AG04449 (cell line): ENCODE measurements at places on chromosomes 11 and 22.

DNA sequence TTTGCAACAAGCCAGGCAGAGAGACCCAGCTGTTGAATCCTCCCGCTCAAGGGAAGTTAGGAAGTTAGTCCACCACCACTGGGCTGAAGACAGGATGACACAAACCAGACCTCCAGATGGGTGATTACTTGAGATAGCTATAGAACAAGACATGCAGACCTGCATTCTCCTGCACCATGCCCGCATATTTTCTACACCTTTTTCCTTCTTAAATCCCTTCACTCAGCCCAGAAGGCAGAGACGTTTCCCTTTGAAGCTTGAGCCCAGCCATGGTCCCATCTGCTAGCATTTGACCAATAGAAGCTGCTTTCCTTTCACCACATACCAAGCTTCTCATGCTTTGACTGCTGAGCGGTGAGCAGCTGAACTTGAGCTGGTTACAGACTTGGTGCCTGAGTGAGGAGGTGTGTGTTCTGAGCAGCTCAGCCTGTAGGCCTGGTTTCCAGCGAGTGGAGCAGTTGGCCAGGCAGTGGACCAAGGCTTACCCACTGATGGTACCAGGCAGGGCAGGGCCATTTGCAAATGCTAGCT, 29.2 kb upstream of the CBX6 start:
- DNase-seq, result no peak

- no peak for DNase-seq
Observed at GRCh38 chr11:60658409-60658808, 41.0 kb upstream of the MS4A8 start.

- no peak for DNase-seq
Observed at GRCh38 chr22:20639343-20639742, 131.9 kb downstream of the MED15 start.

DNA sequence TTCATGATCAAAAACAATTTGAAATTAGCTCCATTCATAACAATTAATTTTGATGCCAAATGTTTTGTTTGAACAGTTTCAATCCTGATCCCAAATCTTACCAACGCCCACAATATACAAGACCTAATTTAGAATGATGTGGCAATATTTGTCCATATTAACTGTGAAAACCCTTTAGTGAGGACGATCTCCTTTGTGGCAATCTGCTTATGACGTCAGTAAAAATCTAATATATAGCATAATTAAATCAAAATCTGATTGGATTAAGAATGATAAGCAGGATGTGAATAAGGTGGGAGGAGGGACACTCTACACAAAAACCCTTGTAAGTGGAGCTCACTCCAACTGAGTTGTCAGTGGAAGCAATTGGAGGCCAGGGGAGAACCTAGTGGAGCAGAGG, 11.9 kb upstream of the SLC5A4 start:
- DNase-seq, result no peak

- DNase-seq, result no peak
Observed at GRCh38 chr11:6746086-6746618, 25.6 kb downstream of the OR2AG2 start.

GRCh38 chr11:61045271-61045670, 57.0 kb upstream of the CD5 start:
- DNase-seq, result no peak

- DNase-seq, result no peak
Observed at GRCh38 chr22:24485608-24486007, 9.5 kb upstream of the UPB1 start.

- DNase-seq, result no peak
Observed at GRCh38 chr11:116792869-116793771, 1.4 kb upstream of the APOA5 start.

GRCh38 chr11:4195909-4196308, 101.3 kb downstream of the RRM1 start:
- no peak for DNase-seq

- no peak for DNase-seq
Observed at GRCh38 chr22:48953830-48954229, 873.8 kb downstream of the BRD1 start.

DNA sequence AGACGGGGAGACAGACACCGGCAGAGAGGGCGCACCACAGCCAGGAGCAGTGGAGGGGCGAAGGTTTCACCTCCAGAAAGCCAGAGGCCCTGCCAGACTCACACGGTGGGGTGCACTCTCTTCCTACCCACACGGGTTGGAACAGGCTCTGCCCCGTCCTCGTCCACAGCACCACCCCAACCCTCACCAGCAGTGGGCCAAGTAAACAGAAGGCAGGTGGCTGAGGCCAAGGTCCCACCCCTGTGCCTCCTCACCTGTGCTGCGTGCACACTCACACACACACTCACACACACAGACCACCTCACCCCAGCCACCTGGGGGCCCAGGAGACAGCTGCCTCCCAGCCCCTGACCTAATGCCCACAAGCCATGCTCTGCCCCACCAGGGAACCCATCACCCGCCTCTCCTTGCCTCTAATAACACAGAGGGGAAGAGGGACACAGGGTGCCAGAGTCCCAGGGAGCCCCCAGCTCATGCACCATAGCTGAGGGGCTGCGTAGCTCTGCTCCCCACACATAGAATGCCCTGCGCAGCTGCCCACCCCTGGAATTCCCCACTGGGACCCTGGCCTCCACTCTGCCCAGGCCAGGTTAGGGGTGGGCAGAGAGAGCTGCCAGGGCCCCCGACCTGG, 3.1 kb downstream of the CYB5R3 start:
- no peak for DNase-seq

DNA sequence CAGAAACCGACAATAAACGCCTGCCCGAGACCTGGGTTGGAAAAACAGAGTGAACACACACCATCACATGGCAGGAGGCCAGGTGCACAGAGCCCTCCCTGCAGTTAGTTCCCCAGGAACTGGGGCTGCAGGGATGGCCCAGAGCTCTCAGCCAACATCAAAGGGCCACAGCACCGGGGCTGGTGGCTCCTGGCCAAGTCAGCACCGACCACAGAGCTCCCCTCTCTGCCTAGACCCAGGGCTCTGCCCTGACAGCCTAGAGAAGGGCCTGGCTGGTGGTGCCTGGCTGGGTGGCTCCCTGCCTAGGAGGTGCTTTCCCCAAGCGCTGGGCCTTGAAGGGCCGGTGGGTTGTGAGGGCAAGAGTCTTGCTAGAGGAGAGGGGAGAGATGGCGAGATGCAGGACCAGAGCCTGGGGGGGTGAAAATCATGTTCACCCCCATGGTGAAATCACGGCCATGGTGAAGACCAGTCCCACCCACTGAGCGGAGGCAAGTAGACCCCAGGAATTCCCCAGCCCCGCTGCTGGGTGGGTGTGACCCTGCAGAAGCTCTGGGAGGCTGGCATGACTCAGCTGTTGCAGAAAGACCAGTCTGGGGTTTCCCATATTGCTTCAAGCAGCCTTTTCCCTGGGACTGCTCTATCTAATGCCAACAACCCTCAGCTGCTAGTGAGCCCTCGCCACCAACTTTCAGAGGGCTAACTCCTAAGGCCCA, 7.2 kb upstream of the BID start:
- DNase-seq, result peak; percentile 75

DNA sequence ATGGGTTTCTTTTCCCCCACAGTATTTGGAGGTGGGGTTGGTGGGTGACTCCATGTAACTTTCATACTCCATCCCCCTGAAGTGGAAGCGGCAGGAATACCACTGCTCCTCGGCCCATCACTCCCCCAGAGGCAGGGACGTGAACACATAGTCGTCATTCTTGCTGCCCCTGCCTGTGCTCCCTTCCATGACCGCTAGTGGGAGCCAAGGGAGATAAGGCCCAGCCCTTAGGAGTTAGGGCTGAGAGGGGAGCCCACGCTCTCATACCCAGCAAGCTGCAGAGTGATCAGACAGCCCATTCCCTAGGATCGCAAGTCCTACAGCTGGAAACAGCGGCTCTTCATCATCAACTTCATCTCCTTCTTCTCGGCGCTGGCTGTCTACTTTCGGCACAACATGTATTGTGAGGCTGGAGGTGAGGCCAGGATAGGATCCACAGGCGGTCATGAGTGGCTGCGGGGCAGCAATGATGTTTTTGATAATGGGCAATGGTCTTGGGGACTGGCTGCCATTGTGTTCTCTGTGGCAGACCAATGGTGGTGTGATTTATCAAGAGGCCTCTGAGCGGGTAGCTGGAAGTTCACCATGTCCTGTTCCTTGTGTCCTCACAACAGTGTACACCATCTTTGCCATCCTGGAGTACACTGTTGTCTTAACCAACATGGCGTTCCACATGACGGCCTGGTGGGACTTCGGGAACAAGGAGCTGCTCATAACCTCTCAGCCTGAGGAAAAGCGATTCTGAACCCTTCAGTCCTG, 15.9 kb downstream of the RHOG start:
- DNase-seq, result no peak

DNA sequence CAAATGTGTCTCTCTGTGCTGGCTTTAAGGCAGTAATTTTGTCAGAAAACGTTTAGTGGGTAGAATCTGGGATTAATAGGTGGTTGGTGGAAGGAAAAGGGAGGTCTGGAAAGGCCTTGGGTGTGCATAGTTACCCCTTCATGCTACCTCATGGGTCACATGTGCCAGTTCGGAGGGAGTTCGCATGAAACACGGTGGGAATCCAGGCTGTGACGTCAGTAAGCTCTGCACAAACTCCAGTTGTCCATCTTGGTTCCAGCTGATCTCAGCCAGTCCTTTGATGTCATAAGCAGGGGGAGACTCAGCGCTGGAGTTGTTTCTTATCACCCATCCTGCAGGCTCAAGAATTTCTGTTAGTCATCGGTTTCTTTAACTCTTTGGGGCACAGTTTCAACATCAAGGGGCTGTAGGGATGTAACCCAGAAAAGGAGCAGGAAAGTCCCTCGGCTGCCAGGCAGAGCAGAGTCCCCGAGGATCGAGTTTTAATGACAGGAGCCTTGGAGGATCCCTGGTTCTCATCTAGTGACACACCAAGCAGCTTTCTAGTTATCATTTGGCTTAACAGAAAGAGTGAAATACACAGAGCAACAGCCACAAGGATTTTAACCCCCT, 28.9 kb downstream of the MOV10L1 start:
- peak; percentile 50 for DNase-seq

GRCh38 chr11:100684101-100685065, 2.7 kb upstream of the ARHGAP42 start:
- no peak for DNase-seq

- no peak for DNase-seq
Observed at GRCh38 chr22:41343717-41344116, 38.0 kb upstream of the TEF start.

- DNase-seq, result no peak
Observed at GRCh38 chr11:105193260-105193659, 53.7 kb upstream of the CARD18 start.

DNA sequence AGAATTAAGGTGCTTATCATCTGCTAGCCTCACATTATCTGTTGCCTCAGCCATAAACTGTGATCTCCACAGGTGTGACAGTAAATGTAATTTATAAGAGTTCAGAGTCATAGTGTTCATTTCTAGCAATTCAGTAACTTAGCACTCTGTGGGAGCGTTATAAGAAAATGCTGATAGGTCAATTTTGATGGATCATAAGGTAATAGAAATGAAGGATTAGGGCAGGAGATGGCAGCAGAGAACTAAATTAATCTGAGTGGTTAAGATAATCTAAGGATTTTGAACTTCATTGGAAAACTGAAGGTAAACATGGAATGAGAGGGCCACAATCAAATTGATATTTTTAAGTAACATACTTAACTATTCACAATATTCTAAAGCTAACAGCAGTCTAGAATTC, 26.5 kb upstream of the SLC22A9 start:
- no peak for DNase-seq

- DNase-seq, result no peak
Observed at GRCh38 chr11:64364911-64365310, 5.9 kb downstream of the RPS6KA4 start.

GRCh38 chr11:28259177-28259843, 151.1 kb downstream of the METTL15 start:
- DNase-seq, result no peak

- no peak for DNase-seq
Observed at GRCh38 chr11:9046481-9046880, 42.7 kb upstream of the NRIP3 start.

DNA sequence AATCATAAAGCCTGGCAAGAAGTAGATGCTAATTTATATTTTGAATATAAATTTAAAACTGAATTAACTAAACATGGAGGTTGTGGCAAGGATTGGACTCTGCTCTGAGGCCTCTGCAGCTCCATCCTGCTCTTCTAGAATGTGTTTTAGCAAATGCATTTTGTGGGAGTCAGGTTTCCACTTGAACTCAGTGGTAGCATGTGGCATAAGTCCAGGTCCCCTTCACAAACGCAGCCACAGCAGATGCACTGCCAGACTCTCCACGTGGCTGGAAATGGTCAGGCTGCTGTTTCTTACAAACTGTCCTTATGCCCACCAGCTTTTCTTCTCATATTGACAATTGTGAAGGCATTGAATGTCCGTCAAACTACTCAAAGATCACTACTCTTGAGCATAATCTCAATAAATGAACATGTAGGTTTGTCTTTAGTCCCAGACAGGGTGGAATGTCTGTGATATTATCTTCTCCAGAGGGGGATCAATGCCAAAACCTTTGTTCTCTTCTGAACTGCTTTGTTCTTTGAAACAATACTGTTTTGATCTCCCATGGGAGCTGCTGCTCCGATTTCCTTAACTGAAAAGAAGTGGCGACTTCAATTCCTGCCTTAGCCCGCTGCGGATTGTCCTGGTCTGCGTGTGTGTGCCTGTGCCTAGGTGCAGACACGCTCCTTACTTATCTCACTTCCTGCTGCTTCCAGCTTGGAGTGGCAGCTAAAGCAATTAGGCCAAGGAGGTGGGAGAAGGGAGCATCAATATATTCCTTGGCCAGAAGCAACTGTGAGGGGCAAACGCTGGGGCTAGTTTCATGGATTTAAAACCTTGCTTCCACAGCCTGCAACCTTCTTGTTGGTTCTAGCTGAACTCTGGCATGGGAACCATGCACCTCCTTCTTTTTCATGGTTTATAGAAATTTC, 24.2 kb downstream of the EIF4G2 start:
- DNase-seq, result no peak

DNA sequence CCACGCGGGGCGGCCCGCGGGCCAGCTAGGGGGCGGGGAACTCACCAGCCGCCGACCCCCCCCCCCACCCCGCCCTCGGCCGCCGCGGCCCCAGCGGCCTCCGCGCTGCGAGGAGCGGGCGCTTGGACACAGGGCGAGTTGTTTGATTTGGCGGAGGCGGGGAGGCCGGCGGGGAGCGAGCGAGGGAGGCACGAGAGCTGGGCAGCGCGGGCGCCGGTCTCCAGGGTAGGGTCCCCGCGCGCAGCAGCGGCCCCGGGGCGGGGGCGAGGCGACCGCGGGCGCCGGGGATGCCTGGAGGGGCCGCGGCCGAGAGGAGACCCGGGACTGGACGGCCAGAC, 64.4 kb downstream of the NAV2 start:
- DNase-seq, result no peak

DNA sequence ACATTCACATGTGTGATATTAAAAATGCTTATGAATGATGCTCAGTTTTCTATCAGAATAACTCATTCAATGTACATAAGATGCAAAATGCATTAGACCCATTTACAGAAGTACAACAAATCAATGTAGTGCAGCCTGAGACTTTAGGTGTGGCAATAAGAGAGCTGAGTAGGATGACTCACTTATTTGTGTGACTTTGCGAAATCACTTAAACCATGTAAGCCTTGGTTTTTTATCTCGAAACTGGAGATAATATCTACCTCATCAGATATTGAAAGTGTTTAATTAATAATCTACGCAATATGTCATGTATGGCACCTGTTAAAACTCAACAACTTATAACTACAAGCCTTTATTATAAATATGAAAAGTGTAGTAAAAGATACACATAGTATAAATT, 105.7 kb upstream of the LUZP2 start:
- DNase-seq, result peak; percentile 14
